Kidney epithelial cell (primary cell): ENCODE measurements at places on chromosomes 5 and 9.

- no peak for DNase-seq
These were observed 379.1 kb upstream of the SMC2 start for GRCh38 chr9:103714992-103715391.

DNA sequence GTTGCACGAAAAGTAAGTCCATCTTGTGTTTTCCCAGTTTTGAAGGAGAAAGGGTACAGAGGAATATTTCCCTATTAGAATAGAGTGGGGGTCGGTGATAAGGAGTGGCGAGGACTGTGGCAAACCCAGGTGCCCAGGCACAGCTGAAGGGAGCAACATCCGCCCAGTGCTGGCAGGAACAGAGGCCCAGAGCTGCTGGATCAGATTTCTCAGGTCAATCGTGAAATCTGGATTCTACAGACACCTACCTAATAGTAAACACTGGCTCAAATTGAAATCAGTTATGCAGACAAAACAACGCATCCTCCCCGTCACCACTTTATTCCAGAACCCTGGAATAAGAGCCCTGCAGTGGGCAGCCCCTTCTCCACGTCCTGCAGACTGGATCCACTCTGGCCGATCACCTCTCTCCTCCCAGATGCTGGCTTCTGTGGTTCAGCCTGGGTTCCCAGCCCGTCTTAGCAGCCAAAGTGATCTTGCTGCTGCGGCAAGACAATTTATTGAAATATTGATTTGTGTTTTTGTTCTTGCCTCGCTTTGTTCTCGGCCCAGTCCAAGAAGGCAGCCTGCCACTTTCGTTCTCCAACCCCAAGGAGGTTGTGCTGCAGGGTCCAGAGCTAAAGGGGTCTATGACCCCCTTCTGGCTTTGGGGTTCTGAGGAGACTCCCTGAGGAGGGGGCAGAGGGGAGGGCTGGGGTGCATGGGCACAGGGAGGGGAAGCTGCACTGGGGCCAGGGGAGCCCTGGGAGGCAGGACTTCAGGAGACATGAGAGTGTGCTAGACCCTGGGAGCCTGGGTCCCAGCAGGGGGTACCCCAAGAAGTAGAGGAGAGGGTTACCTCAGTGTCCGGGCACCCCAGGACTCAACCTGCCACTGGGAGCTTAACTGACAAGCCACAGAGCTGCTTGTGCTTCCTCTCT, 103.3 kb downstream of the ZNF354C start:
- no peak for DNase-seq

GRCh38 chr5:17105744-17106418, 111.5 kb upstream of the BASP1 start:
- no peak for DNase-seq

GRCh38 chr9:123291736-123292135, 23.4 kb upstream of the STRBP start:
- DNase-seq, result no peak

DNA sequence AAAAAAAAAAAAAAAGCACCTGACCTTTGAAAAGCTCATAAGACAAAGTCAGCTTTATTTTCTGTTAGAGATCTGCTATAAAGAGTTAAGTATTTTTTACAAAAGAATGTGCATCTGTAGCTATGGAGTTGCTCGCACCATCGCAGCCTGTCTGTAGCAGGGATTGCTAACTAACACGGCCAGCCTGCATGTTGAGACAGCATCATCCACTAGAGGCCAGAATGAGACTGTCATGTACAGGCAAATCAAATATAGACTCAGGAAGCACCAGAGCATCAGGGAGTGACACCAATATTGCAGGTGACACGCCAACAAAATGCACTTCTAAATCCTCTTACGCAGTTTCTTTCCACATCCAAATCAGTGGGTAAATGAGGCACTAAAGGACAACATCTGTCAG, 136.3 kb upstream of the RASEF start:
- no peak for DNase-seq

- no peak for DNase-seq
These were observed 18.1 kb downstream of the OTP start for GRCh38 chr5:77620405-77620804.

GRCh38 chr9:112119225-112120029, 55.7 kb downstream of the SUSD1 start:
- DNase-seq, result peak; percentile 99

DNA sequence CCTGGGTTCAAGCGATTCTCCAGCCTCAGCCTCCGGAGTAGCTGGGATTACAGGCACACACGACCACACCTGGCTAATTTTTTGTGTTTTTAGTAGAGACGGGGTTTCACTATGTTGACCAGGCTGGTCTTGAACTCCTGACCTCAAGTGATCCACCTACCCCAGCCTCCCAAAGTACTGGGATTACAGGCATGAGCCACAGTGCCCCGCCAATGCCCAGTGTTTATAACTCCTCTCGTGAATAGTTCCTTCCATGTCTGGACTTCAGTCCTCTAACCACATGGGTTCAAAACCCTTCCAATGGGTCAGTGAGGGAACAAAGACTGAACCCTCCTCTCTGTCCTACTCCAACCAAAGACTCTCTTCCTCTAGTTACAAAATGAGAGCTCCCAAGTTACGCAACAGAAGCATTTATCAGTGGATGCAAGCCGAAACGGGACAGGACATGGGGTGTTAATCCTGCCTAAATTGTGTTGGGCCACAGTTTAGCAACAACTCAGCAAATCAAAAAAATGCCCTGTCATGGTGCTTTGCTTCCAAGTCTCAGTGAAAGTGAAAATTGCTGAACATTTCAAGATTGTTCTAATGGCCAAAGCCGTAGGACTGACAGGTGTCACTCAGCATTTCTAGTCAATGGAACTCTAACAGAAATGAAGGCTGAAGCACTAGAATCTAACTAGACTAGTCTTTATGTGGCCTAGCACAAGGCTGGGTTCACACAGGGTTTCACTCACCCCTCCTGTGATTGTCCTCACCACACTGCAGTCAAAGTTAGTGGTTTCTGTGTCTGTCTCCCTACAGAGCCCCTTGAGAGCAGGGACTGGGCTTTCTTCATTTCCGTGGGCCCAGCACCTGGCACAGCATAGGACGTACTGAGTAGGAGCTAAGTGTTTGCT, 3.2 kb upstream of the TMEM245 start:
- DNase-seq, result no peak

DNA sequence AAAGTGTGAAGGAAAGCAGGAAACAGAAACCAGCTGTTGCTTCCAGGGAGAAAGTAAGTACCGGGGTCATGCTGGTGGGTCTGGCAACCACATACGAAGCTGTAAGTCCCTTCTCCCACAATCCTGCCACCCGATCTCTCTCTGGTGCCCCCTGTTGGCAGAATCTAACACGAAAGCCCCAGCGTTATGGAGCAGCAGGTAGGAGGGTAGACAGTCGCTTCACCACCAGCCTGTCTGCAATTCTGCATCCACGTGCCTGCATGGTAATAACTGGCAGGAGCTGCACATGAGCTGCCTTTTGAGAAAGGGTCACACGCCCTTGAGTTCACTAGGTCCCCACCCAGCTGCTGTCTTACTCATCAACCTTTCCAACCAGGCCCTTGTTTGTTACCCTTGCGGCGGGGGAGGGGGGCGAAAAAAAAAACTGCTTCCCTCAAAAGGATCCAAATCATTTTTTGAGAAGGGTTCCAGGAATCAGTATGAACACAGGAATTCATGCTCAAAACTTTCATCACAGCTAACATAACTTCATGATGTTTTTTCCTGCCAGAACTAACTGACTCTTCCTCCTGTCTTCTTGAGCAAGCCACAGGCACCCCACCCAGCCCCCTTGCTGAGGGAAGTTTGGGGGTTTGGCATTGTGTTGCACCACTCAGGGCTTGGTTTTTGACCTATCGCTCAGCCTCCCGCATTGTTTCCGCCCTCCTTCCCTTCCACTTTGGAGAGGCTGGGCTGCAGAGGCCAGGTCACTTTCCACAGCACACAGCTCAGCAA, 19.6 kb upstream of the TMEM252 start:
- no peak for DNase-seq

DNA sequence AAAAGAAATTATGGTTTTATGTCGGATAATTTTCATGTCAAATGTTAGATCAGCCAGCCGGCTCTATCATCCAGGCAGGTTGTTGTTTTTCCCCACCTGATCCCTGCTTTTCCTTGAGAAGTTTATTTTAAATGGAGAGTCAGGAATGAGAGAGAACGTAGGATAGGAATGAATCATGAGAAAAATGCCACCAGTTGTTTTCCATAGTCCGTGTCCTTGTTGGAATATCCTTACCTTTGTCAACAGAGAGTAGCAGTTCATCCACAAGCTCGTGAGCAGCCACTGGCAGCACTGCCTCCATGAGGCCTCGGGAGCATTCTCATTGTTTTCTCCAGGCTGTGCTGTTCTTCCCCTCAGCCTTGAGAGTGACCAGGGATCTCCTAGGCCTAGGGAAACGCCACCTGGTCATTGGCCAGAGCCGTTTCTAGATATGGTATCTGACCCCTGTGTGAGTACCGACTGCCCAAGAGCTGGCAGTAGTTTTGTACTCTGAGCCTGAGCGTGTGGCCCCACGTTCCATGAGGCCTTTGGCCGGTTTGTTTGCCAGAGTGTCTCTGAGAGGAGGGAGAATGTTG, 293.3 kb downstream of the FANCC start:
- DNase-seq, result no peak

- no peak for DNase-seq
These were observed 86.4 kb downstream of the GALNT10 start for GRCh38 chr5:154276973-154277331.

GRCh38 chr9:87425202-87425601, 72.5 kb upstream of the DAPK1 start:
- DNase-seq, result no peak

- no peak for DNase-seq
These were observed 212.5 kb downstream of the GADD45G start for GRCh38 chr9:89817151-89817950.

DNA sequence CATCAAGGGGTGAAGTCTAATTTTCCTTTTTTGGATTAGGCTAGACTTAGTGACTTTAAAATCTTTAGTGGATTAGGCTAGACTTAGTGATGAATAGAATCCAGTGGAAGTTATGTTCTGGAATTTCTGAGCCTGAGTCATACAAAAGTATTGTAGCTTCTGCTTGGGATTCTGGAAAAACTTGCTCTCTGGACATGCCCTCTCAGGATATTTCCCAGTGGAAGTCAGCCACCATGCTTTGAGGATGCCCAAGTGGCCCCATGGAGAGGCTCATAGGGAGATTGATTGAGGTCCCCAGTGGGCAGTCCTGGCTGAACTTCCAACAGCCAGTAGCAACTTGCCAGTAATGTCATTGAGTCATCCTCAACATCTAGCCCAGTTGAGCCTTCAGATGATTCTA, 112.4 kb upstream of the PRLR start:
- no peak for DNase-seq

DNA sequence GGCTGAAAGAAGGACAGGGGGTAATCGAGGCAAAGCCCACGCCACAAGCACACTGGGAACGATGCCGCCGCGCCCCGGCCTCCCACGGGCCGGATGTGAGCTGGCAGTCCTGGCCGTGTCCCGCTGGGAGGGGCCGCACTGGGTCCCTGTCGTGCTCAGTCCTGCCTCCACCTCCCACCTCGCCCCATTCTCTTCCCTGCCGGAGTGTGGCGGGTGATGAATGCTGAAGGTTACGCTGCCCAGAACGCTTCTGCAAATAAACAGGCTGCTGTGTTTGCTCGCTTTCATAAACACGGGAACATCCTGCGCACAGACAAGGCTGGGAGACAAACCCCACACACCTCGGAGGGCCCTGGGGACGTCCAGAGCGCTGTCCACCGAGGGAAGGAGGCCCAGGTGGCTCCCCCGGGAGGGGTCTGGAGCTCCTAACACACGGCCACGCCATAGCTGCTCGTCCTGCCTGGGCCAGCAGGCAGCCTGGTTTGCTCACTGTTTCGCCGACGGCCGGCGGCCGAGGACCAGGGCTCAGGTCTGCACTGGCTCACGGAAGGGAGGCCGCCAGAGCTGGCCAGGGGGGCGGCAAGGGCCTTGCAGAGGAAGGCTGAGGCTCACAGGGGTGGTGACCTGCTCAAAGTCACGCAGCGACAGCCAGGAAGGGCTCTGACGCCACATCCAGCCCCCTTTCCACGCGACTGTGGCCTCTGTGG, 2.3 kb downstream of the DNLZ start:
- no peak for DNase-seq

GRCh38 chr9:227860-228259, 13.2 kb downstream of the DOCK8 start:
- DNase-seq, result no peak

DNA sequence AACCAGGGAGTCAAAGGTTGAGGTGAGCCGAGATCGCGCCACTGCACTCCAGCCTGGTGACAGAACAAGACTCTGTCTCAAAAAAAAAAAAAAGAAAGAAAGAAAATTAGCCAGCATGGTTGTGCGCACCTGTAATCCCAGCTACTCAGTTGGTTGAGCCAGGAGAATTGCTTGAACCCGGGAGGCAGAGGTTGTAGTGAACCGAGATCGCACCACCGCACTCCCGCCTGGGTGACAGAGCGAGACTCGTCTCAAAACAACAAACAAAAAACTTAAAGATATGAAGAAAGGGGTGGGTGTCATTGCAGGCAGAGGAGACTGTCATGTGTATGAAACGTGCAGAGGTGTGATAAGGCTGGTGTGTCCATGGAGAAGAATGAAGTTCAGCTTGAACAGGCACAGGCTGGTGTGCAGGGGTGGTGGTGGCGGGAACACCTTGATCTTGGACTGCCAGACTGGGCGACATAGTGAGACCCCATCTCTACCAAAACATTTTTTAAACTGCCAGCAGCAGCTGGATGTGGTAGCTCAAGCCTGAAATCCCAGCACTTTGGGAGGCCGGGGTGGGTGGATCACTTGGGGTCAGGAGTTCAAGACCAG, 69.6 kb downstream of the UGCG start:
- DNase-seq, result no peak

DNA sequence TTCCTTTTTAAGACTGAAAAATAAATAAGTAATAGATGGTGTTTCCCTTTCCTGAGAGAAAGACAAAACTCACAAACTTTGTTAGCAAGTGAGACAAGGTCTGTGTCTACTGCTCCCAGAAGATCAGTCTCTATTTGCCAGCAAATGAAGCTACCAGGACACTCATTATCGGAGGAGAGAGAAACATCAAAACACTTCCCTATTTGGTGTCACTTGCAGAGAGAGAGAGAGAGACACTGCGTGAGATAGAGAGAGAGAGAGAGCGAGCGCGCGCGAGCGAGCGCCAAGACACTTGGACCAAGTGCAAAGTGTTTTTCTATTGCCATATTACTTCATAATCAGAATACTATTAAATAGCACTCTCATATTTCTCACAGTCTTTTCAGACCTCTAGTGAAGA, 142.7 kb downstream of the KCNN2 start:
- DNase-seq, result no peak

GRCh38 chr9:134406366-134407120, 80.3 kb downstream of the RXRA start:
- no peak for DNase-seq

GRCh38 chr9:125932012-125932411, 184.8 kb downstream of the PBX3 start:
- DNase-seq, result peak; percentile 73

DNA sequence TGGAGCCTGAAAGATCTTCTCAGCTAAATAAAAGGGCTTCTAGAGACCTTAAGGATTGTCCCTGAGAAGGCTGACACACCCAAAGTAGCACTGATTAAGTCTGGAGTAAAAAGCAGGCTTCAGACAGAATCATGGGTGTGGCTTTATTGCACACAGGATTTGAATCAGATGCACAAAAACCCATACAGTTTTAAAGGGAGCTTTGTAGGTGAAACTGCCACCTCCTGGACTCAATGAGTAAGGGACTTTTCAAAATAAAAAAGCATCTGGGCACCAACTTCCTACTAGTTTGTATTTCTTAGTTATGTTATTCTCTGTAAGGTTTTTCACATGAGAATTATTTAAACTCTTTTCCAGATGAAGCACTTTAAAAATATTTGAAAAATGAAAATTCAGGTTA, 129.4 kb downstream of the EDIL3 start:
- DNase-seq, result no peak

GRCh38 chr9:81394881-81395675, 294.3 kb downstream of the TLE1 start:
- DNase-seq, result no peak

GRCh38 chr9:15299374-15299939, 7.6 kb downstream of the TTC39B start:
- no peak for DNase-seq
